Stimulated activated CD8-positive, alpha-beta memory T cell treated with anti-CD3 and anti-CD28 coated beads, Interleukin-4, amount 100 ng/mL, for 1 hour (primary cell): ENCODE measurements at places on chromosomes 6 and 20.

- DNase-seq = no peak
These were observed 15.7 kb downstream of the CNKSR3 start for GRCh38 chr6:154494592-154495311.

DNA sequence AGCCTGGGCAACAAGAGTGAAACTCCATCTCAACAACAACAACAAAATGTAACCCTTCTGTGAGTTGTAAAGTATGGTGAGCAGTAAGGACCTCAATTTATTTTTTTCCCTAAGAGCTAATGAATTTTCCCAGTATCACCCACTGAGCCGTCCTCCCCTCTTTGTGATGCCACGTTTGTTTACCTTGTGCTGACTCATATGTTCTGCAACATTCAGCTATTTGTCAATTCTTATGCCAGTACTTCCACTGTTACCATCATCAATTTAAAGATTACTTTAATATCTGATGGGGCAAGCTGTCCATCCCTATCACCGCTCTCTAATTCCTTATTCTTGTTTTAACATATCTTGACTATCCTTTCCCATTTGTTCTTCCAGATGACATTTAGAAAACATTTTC, 37.5 kb downstream of the MAK start:
- DNase-seq = no peak

DNA sequence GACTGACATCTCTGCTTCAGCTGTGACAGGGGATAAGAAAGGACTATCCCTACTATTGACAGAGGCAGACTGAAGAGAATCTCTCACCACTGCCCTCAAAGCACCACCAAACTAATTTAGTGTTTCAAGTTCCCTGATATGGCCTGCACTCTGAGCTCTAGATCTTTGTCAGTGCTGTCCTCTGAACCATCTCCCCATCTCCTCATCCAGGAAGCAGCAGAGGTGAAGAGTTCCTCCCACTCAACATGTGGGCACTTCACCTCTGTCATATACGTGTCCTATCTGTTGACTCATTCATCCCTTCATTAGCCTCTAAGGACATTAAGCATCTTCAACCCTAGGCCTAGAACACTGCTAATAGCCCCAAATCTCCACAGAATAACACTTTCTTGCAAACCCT, 14.1 kb downstream of the FAM210B start:
- no peak for DNase-seq

DNA sequence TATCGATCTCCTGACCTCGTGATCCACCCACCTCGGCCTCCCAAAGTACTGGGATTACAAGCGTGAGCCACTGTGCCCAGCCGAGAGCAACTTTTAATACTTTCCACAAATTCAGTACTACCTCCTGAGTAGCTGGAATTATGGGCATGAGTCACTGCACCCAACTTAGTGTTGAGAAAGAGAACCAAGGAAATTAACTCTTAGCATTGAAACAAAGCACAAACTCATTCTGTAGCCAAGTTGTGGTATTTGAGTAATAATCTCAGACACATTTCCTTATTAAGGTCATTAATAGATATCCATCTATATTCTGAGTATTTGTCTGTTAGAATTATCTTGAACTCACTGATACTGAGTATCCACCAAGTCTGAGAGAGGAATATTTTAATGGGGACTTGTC, 14.3 kb upstream of the ELOVL2 start:
- DNase-seq = no peak

DNA sequence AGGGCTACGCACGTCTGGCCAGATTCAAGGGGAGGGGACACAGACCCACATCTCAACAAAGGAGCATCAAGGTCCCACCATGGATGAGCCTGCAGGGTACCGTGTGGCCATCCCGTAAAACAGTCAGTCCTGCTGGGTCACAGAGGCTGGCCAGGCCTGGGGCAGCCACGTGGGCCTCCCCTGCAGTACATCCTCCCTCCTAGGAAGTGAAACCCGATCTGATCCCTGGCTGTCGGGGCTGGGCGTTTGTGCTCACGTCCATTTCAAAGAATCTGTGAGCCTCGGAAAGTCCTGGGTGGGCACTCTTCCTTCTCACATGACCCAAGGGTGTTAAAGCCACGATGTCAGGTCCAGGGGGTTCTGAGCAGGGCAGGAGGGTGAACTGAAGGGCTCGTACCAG, 14.3 kb downstream of the SULF2 start:
- no peak for DNase-seq

DNA sequence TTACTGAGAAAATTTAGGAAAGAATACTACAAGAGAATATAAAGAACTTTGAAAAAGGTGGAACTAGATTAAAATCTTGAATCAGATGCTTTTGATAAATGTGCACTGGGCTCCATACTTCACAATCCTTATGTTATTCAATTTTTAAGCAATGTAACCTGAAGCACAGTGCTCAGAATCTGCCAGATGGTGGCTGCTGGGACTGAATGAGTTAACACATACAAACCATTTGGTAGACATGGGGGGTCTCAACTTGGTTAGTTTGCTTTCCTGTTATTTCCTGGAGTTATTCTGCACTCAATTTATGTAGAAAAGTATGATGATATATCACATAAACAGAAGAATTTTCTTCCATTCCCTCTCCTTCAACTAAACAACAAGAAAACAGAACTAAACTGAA, 326.5 kb downstream of the RNGTT start:
- no peak for DNase-seq

- DNase-seq = no peak
These were observed 25.6 kb upstream of the NKX2-2 start for GRCh38 chr20:21539512-21539911.

DNA sequence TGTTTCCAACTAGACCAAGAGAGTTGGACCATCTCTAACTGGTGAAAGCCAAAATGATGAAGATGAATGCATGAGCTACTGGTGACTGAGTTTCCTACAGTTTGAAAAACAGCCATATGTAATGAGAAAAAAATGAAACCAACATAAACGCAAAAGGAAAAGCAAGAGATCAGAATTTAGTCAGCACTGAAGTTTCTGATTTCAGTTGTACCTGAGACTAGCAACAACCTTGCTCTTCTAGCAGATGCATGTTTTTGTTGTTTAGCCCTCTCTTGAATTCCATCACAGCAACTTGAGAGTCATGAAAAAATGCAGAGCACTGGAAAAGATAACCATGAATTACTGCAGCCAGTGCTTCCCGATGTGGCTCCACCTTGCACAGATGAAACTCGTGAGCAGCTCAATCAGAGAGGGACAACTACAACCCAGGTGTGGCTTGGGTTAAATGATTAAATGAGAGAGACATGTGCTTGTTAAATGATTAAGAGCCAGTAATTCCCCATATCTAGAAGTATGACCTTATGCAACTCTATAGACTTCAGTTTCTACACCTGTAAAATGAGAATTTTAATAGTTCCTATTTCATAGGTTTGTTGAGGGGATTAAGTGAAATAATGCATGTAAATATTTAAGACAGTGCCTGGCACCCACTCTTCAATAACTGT, 104.8 kb downstream of the ELOVL4 start:
- no peak for DNase-seq

GRCh38 chr20:20317621-20318364, 50.1 kb upstream of the INSM1 start:
- no peak for DNase-seq

DNA sequence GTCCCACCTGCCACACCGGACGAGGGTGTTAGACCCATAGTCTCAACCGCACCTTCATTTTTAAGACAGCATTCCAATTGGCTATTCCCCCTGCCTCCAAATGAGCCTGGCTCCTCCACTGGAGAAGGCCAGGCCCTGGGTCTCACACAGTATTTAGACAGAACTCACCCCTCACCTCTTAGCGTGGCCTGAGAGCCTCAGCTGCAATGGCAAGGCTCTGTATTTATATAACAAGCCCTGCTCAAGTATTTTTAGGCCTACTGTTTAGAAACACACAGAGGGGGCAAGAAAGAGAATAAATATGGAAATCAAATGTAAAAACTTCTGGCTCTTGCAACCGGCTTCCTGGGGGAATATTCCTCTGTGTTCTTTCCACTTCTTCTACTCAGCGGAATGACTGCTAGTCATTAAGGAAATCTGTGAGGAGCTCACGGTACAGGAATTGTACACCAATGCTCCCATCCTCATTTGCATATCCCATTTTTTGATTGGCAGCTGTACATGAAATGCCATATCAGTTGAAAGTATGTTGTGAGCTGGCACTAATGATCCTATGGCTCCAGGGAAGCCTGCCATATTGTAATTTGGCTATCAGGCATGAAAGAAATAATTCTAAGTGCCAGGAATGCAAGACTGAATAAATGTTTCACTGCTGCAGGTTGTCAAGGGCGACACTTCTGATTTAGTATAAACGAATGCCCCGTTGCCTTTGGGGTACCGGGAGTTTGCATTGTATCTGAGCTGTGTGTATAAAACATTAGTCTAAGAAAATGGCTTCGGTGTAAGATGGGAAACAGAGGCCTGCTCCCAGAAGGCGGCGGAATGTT, 207.5 kb downstream of the ZNF217 start:
- no peak for DNase-seq

DNA sequence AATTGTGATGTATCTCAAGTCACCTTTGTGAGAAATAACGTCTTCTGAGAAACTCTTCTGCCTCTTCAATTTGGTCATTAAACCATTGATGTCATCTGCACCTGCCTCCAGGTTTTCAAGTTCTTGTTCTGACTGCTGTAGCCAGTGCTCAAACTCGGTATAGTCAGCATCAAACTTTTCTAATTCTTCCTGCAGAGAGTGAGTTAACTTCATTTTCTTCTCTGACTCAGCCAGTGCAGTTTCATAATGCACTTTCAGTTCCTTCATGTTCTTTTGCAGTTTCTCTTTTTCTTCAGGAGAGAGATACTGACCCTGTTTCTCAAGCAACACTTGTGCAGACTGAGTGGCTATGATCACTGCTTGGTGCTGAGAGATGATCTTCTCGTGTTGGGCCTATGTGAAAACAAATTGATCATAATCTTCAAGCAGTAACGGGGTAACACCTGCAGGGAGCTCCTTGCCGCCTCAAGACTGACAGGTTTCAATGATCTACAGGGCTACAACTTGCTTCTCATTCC, 48.8 kb downstream of the DST start:
- DNase-seq = no peak

GRCh38 chr20:19789009-19789408, 31.0 kb downstream of the RIN2 start:
- no peak for DNase-seq

GRCh38 chr6:42818416-42818815, 36.6 kb downstream of the BICRAL start:
- DNase-seq = no peak

- no peak for DNase-seq
These were observed 92.7 kb upstream of the SIRPA start for GRCh38 chr20:1802385-1803060.

DNA sequence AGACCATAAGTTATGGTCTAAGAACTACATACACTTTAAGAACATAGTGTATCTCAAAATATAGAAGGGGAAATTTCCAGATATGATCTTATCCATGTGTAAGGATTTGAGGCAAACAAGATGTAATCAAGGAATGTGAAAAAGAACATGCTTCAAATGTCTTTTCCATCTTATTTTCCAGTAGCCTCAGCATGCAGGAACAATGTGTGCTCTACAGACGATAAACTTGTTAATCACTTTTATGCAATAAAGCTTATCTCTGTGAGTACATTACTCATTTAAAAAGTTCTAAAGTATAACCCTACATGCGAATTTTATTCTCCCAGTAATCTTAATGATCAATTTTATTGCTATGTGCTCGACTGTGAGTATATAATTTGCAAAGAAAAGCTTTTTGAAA, 185.2 kb downstream of the ALDH8A1 start:
- DNase-seq = no peak

DNA sequence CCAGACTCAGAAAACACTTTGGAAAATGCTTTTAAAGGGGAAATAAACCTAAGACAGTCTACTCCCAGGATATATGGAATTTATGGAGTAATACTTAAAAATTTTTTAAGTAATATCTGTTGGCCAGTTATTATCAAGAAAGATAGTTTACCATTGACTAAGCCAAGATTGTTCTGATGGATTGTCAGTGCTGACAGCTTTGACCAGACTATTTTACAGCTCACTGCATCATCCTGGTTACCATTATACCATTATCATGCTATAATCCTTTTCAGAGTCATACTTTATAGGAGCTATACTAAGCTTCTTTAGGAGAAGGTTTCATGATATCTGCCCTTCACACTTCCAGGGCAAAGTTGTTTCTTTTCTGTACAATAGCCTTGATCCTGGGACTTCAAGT, 16.5 kb downstream of the GTF2H5 start:
- DNase-seq = no peak

DNA sequence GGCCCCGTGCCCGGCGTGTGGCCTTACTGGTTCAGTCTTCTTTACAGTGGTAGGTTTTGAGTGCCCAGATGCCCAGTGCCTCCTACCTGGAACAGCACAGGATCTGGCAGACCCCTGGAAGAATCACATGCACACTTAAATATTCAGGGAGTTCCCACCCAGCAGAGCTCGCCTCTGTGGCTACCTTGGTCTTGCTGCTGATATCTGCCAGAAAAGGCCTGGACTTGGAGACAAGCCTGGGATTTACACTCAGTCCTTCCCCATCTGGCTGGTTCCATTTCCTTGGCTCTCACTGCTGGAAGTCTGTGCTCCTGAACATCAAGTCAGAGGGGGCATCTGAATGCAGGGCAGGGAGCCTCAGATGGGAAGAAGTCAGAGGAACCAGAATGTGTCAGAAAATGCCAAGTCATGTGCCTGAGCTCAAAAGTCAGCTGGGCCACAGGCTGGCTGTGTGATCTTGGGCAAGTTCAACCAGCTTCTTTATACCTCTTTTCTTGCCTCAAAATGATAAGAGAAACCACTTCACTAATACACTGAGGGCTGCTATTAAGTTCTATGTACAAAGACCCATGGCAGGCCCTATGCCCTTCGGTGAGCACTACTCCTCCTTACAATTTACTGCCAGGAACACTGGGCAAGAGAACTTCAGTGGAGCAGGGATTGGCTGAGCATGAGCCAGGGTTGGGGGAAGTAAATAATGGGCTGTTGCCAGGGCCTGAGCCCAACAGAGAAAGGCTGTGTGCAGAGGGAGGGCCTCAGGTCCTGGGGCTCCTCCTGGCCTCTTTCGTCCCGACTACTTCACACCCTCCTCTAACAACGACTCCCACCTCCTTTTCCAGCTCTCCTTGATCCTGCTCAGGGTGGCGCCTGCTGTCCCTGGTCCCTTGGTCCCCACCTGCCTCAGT, 158.1 kb upstream of the PROKR2 start:
- no peak for DNase-seq

- no peak for DNase-seq
These were observed 115.0 kb downstream of the PRKN start for GRCh38 chr6:162612613-162613012.
